ENCODE measurements at places on chromosomes 7 and 10.

- DNase-seq: no peak
These were observed 6.6 kb downstream of the NPC1L1 start for GRCh38 chr7:44534501-44534900.

DNA sequence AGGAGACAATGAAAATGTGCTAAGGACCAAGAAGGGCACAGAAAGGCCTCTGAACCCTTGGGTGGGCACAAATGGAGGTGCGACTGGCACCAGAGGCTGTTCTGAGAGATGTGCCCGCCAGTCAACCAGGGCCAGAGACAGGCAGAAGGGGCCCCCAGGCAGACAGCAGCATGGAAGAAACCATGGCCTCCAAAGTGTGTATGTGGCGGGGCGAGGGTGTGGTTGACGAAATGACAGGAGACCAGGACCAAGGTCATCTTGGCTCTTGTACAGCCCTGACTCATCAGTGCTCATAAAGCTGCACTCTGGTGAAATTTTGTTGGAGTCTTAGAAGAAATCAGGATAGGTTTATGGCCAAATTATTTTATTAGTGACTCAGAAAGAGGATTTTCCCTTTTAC is 4.0 kb upstream of the MRPS24 start:
- peak; percentile 54 for DNase-seq

DNA sequence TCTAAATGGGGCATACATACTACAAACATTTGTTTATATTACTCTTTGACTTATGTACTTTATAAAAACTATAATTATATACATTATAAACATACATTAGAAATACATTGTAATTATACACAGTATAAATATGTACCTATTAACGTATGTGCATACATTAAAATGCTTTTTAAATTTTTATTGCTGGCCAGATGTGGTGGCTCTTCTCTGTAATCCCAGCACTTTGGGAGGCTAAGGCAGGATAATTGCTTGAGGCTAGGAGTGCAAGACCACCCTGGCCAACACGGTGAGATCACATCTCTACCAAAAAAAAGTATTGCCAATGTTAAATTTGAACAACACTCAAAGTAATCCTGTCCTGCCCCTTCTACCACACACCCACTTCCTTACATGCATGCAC is 1037.0 kb downstream of the GRM8 start:
- no peak for DNase-seq

DNA sequence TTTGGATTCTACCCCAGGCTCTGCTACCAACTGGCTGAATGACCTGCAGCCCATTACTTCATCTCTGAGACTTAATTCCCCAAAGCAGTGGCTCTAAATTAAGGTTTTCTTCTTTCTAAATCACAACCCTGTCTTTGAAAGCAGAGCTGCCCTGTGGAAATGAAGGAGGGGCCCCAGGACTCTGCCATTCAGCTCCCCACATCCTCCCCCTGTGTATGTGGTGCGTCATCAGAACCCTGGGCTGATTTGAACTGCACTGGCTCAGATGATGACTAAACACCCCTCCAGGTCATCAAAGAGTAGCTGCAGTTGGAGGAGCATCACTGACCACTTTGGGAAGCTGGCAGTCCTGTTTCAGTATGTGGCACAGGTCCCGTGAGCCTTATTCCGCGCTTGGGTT is 46.6 kb downstream of the BPGM start:
- DNase-seq: peak; percentile 76

GRCh38 chr10:6108072-6108471 is 19.2 kb downstream of the RBM17 start:
- DNase-seq: no peak

DNA sequence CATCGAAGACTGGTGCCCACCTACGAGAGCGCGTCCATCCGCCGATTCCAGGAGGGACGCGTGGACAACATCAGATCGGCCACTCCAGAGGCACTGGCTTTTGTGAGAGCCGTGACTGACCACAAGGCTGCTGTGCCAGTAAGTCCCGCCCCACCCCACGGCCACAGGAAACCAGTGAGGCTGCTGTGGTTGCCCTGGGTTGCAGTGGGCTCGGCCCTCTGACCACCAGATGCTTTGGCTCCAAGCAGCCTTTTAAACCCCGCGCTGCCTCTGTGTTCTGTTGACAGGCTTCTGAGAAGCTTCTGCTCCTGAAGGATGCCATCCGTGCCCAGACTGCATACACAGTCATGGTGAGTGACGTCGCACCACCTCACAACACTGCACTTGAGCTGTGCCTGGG is 24.4 kb upstream of the C10orf53 start:
- no peak for DNase-seq

- DNase-seq: no peak
These were observed 103.9 kb downstream of the GRID1 start for GRCh38 chr10:86262688-86263181.

- DNase-seq: no peak
These were observed 35.6 kb upstream of the PIK3CG start for GRCh38 chr7:106829496-106829895.

- no peak for DNase-seq
These were observed 15.7 kb downstream of the ACADSB start for GRCh38 chr10:123024540-123024939.

DNA sequence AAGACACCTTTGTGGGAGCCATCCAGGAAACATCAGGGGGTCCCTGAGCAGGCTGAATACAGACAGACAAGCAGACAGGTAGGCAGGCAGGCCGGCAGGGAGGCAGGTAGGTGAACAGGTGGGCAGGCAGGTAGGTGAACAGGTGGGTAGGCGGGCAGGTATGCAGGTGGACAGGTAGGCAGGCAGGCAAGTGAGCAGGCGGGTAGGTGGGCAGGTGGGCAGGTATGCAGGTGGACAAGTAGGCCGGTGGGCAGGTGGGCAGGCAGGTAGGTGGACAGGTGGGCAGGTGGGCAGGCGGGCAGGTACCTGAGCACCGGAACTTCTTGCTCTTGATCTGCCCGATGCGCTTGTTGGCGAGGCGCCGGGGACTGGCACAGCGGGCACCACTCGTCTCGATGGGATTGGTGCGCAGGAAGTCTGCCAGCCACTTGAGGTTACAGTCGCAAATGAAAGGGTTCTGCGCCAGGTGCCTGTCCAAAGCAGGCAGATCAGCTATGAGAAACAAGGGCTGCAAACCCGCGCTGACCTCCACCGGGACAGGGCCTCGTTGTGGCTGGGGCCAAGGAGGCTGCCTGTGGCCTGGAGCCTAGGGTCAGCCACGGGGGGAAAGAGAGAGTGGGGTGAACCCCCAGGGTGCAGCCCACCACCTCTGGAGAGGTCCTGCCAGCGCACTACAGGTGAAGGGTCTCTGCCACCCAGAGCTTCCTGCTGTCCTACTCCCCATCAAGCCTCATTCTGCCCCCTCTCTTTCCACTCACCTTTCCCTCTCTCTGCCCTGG is 136.9 kb downstream of the SLIT1 start:
- DNase-seq: no peak

DNA sequence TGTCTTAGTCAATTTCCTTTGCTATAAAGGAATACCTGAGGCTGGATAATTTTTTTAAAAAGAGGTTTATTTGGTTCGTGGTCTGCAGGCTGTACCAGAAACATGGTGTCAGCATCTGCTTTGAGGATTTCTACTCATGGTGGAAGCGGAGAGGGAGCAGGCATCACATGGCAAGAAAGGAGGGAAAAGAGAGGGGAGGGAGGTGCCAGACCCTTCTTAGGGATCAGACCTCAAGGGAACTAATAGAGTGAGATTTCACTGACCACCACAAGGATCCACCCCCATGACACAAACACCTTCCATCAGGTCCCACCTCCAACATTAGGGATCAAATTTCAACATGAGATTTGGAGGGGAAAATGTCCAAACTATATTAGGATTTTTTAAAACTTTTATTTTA is 27.0 kb upstream of the AKR1B10 start:
- DNase-seq: no peak

- DNase-seq: no peak
These were observed 957.0 kb downstream of the LRMDA start for GRCh38 chr10:76388321-76389023.

DNA sequence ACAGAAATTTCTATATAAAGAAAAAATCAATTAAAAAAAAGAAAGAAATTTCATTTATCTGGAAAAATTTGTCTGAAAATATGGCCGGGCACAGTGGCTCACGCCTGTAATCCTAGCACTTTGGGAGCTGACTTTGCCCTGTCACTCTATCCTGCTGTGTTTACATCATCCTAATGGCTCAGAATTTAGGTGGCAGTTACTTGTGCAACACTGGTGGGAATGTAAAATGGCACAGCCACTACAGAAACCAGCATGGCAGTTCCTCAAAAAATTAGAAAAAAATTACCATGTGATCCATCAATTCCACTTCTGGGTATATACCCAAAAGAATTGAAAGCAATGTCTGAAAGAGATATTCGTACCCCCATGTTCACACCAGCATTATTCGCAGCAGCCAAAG is 405.2 kb upstream of the AUTS2 start:
- no peak for DNase-seq

GRCh38 chr7:26309089-26309488 is 17.4 kb downstream of the SNX10 start:
- DNase-seq: no peak

DNA sequence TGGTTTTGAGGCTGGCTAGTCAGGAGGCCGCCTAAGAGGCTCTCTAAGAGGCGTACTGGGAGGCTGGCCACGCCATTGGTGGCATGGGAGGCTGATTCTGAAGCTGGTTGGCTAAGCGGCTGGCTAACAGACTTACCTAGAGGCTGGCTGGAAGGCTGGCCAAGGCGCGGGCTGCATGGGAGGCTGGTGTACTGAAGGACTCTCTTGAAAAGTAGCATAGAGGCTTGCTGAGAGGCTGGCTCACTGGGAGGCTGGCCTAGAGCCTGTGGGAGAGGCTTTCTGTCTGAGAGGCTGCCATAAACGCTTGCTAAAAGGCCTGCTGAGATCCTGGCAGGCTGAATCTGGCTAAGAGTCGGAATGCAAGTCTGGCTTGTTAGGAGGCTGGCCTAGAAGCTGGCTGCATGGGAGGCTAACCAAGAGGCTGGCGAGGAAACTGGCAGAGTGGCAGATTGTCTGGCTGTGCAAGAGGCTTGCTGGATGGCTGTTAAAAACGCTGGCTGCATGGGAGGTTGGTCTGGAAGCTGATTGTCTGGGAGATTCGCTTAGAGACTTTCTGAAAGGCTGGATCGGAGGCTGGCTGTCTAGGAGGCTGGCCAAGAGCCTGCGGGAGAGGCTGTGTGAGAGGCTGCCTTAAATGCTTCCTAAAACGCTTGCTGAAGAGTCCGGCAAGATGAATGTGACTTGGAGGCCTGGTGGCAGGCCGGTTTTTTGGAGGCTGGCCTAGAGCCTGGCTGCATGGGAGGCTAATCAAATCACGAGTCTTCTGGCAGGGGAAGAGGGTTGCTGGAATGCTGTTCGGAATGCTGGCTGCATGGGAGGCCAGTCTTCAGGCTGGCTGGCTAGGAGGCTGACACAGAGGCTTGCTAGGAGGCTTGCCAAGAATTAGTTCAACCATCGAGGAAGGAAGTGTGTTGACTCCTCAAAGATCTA is 134.2 kb downstream of the OR13A1 start:
- DNase-seq: no peak

- DNase-seq: no peak
These were observed 192.9 kb downstream of the ZMYND11 start for GRCh38 chr10:327889-328852.

GRCh38 chr10:122290334-122290733 is 19.2 kb downstream of the BTBD16 start:
- no peak for DNase-seq

- DNase-seq: no peak
These were observed 190.1 kb downstream of the SDHAF3 start for GRCh38 chr7:97307521-97308108.

DNA sequence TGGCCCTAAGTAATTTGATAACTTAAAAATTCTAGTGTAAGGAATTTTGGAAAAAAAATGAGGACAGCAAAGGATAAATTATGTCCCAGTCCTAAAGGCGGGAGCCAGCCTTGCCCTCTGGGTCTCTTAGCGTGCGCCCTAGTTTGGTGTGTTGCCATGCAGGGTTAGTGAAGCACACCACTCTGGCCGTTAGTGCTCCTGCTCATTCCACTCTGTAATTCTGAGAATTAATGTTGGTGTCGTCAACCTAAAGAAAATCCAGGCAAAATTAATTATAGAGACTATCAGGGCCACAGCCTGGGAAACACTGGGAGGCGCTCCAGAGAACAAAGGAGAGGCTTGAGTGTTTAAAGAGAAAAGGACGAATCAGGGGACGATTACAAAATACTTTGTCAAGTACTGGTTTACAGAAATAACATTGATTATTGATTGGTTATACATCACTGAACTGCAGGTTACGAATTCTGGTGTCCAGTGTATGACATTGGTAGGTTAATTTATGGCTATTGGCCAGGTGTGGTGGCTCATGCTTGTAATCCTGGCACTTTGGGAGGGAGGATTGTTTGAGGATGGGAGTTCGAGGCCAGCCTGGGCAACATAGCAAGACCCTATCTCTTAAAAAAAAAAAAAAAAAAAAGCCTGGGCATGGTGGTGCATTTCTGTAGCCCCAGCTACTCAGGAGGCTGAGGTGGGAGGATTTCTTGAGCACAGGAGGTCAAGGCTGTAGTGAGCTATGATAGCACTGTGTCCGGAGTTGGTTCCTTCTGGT is 5.8 kb downstream of the DYNC2I1 start:
- DNase-seq: no peak

GRCh38 chr10:125514206-125515162 is 168.5 kb downstream of the TEX36 start:
- no peak for DNase-seq

- no peak for DNase-seq
These were observed 5.0 kb upstream of the CELF2 start for GRCh38 chr10:11012421-11013295.

- DNase-seq: no peak
These were observed 187.7 kb downstream of the TNS3 start for GRCh38 chr7:47394216-47394615.

DNA sequence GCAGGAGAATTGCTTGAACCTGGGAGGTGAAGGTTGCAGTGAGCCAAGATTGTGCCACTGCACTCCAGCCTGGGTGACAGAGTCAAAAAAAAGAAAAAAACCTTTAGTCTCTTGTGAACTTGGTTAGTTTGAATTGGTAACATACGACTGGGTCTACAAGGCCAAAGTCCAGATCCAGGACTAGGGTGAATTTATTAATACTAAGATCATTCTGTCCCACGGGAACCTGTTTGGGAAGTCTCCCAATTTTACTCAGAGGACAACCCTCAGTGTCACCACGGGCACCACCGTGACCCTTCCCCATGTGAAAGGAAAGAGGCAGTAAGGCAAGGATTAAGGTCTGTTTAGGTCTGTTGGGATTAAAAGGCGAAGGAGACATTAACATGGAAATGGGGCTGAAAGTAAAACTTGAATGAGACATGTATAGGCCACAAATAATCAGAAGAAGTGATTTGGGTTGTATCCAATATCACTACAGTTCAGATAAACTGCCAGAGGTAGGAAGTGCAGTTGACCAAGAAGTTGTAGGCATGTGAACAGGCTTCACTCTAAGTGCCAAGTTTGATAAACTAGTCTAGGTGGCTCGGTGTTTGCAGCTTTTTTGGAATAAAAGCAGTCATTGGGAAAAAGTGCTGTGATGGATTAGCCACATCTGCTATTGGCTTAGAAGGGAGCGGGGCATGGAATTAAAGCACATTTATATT is 30.7 kb downstream of the MYOF start:
- no peak for DNase-seq

DNA sequence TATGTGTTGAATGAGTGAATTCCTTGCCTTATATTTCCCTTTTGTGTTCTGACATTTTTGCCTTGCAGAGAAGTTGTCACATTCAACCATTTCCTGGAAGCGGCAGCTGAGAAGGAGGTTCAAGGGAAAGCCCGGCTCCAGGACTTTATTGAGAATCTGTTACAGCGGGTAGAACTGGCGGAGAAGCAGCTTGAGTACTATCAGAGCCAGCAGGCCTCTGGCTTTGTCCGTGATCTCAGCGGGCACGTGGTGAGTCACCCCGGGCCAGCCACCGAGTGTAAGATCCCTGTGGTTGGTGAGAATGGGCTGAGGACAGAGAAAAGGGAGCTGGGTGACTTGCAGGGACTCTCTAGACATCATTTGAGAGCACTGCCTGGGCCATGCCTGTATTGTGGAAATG is 14.2 kb downstream of the ZNF365 start:
- no peak for DNase-seq
